ENCODE measurements at places on chromosomes 12 and 14.

GRCh38 chr12:120539303-120539702 lies 5.1 kb downstream of the RNF10 start:
- DNase-seq: no peak

DNA sequence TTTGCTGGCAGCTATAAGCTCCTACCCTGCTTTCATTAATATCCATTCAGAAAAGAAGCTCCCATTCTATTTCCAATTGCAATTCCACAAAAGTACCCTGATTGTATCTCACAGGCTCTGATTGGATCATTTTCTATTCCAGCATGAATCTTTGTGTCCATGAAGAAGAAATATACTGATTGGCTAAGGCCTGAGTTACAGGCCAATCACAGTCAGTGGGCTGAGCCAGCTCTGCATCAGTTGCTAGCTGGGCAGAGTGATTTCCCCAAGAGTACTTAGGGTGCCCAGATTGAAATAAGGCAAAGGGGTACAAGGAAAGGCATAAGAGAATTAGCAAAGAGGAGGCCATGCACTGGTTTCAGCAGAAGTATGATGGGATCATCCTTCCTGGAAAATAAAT lies 14.4 kb downstream of the ART4 start:
- DNase-seq: peak; percentile 9

- no peak for DNase-seq
Observed at GRCh38 chr12:75443709-75444108, 36.8 kb upstream of the GLIPR1 start.

GRCh38 chr14:99150236-99150635 lies 121.8 kb downstream of the BCL11B start:
- DNase-seq: no peak

DNA sequence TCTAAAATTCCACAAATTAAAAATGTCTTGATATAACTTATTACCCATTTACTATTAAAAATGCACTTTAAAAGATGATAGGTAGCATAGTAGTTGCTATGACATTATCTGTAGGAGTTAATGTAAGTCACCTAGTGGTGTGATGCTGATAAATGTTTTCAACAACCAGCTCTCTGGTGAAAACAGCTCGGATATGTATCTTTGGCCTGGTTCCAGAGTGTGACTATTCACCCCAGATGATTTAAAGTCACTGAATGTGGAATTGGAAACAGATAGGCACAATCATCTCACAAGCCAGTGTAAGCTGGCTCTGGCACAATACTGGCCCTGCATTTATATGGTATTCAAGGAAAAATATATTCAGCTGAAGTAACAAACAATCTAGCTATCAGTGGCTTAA lies 9.2 kb upstream of the CCDC196 start:
- DNase-seq: no peak

DNA sequence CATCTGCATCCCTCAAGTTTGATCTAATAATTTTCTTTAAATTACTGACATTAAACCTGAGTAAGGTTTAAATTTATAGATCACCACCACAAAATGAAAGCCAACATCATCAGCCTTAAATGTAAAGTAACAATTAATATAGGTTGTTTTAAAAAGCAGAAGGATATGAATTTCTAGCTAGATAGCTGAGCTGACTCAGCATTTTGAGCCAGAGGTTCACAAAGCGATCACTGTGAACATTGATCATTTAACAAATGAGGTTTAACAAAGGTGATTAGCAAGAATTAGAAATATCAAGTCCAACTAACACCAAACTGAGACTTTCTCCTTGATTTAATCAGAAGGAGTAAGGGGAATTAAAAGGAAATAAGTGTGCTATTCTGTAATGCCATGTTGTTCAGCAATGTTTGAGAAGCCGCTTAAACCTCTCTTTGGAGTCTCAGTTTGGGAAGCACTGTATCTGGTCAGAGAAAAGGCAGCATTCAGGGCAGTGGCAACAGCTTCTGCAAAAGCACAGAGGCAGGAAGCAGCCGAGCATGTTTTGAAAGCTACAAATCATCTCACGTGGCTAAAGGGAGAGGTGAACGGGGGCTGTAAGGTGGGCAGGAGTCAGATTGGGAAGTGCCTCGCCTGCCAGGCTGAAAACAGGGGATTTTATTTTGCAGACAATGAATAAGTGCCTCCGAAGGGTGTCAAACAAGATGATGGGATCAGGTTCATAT lies 19.6 kb downstream of the RIMBP2 start:
- no peak for DNase-seq

DNA sequence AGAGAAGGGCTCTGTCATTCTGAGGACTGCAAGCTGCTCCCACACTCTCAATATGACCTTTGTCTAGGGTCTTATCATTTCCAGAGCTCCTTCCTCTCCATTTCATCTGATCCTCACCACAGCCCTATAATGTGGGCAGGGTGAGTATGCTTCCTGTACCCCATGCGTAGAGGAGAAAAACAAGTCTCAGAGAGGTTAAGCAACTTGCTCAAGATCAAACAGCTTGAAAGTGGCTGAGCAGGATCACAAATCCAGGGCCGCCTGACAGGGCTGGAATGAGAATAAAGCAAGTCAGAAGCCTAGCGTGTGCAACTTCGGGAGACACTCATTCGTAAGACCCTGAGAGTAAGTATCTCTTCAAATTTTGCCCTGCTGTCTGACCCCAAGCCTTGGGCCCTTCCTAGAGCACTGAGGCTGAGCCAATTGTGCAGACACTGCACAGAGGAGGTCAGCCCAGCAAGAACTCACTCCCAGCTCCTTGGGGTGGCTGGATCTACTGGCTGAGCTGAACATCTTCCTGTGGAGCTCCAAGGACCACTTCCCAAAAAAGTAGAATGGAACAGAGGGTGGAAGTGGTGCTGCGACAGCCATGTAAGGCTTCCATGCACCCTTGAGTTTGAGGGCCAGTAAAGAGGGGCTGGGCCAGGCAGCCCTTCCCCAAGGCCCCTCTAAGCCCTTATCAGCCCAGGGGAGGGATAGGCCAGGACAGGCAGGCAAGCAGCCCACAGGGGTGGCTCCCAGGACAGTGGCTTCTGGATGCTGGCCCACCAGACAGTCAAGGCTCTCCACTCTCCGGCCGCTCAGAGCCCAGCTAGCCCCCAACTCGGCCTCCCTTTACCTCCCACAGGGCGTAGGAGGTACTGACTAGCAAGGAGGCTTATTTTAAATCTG lies 10.5 kb downstream of the ZFP36L1 start:
- no peak for DNase-seq

DNA sequence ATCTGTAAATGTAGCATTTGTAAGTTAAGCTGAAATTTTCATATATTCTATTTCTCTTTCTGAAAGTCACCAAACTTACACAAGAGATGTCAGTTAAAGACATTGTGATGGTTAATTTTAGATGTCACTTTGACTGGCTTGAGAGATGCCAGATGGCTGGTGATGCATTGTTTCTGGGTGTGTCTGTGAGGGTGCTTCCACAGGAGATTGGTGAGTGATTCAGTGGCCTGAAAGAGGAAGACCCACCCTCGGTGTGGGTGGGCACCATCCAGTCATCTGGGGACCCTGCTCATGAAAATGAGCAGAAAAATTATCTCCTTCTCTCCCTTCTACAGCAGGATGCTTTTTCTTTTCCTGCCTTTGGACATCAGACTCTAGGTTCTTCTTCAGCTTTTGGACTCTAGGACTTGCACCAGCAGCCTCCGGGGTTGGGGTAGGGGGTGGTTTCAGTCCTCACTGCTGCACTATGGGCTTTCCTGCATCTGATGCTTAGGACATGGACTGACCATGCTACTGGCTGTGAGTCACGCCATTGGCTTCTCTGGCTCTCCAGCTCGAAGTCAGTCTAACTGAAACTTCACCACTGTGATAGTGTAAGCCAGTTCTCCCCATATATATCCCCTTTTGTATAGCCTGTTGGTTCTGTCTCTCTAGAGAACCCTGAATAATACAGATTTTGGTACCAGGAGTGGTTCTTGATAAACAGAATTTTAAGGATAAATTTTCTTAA lies 20.9 kb downstream of the PDE6H start:
- no peak for DNase-seq

GRCh38 chr12:19458733-19459132 lies 19.4 kb downstream of the AEBP2 start:
- no peak for DNase-seq

DNA sequence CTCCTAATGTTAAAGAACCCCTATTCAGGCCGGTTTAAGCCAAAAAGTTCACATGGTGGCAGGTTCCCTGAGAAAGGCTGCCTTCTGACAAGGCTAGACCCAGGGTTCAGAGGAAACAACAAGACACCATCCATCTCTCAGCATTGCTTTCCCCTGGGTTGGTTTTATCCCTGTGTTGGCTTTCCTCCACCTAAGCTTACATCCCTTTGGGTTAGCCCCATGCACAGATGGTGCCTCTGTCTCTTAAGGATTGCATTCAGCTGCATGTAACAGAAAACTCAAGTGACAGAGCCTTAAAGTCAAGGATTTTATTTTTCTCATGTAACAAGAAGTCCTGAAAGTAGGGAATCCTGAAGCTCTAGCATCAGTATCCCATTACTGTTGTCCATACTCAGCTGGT lies 42.8 kb upstream of the RIN3 start:
- no peak for DNase-seq

DNA sequence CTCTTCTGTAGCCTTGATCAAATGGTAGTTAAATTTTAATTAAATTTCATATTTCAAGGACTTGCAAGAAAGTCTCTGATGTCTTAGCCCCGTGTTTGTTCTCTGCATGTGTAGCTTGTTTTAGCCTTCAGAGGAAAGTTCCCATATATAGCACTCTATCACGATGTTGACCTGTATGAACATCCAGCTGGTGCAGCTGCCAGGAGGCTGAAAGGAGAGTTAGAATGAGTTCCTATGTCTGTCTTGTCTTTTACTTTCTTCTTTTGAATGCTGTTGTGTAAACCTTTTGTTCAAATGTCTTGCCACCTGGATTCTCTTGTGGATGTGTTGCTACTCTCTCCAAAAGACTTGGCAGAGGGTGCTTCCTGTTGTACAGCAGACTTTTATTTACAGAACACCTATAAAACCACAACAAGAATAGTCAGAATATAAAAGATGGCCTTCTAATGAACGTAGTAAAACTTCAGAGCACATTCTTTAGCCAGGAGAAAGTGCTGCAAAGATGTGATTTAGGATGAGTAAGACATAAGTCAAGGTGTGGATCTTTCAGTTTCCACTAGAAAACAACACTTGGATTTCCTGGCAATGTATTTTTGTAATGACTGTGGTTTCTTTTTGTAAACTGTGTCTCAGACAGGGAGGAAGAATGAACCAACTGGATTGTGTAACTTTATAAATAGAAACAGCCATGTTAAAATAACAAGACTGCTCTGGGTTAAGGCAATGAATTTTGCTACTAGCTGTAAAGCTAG lies 17.2 kb downstream of the NAV3 start:
- DNase-seq: no peak

DNA sequence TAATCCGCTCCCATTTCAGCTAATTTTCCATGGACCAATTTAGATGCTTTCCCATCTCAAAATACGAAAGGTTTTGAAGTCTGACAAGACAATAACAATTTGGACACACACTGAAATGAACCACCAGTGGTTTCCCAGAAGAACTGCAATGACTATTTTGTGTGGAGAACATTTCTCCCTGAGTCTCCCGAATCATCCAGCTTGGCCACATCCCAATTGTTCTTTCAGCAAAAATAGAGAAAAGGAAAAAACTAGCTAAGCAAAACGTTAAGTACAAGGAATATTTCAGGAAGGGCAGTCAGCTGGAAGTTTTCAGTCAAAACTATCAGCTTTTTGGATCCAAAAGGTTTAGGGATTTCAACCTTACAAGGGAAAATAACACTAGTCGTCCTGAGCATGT lies 390.6 kb downstream of the KCNH5 start:
- DNase-seq: no peak

GRCh38 chr12:122501489-122501989 lies 807 bp upstream of the ZCCHC8 start:
- no peak for DNase-seq

- DNase-seq: no peak
Observed at GRCh38 chr12:77754086-77754485, 76.6 kb upstream of the NAV3 start.

DNA sequence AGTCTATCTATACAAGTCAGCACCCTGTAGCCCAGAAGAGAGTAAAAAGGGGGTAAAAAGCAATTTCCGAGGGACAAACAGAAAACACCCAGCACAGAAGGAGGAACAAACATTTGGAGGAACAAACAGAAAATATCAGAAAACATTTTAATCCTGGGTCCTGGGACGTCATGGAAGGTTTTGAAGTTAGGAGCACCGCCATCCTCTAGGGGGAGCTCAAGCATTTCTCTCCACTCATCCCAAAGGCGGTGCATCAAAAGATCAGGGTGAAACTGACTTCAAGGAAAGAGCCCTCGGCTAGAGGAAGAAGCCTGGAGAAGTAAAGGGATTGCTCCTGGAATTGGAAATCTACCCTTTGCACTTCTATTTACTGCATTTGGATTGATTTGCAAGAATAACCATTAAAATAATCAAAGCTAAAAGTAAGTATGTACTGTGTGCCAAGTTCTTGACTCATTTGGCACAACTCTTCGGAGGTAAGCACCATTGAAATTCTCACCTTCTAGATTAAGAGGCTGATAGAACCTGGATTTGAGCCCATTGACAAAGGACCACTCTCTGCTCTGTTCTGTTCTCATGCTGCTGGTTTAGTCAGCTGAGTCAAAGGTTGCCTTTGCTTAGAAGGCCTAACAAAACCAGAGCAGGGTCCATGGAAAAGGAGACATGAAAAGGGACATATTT lies 17.2 kb upstream of the POC1B start:
- peak; percentile 87 for DNase-seq

GRCh38 chr12:64825143-64826021 lies 935 bp downstream of the TBC1D30 start:
- DNase-seq: no peak

DNA sequence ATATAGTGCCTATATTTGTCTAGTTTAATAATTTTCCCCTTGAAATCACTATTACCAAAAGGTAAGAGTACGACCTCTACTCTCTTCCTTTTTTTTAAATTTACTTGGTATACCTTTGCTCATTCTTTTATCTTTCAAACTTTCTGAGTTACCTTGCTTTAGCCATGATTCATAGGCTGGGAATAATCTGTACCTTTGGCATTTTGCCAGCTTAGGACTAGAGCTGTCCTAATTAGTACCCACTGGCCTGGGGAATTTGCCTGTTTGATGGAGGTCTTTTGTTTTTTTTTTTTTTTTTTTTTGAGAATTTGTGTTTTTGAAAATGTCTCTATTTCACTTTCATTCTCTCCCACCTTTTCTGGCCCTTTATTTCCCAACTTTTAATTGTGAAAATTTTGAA lies 8.7 kb upstream of the SLC4A8 start:
- no peak for DNase-seq

GRCh38 chr14:50920482-50921230 lies 23.6 kb downstream of the PYGL start:
- DNase-seq: no peak

DNA sequence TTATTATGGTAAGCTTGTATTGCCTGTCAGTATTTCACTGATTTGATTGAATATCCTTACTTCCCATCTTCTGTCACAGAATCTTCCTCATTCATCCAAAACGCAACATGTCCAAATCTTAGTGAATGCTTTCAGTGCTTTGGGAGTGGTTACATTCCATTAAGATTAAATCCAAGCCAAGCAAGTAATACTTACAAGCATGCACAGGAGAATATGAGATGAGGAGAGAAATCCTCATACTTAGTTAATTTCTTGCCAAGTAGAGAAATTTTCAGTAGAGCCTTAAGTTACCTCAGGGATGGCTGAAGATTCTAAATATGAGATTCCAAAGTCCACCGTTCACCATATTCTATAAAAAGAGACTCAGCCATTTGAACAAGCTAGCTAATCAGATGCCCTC lies 316.0 kb downstream of the RAD51B start:
- DNase-seq: no peak

All from NB4 (cell line).